ENCODE measurements at places on chromosomes 11 and 22.

GRCh38 chr22:25546751-25547150 lies 17.7 kb upstream of the GRK3 start:
- no peak for DNase-seq

DNA sequence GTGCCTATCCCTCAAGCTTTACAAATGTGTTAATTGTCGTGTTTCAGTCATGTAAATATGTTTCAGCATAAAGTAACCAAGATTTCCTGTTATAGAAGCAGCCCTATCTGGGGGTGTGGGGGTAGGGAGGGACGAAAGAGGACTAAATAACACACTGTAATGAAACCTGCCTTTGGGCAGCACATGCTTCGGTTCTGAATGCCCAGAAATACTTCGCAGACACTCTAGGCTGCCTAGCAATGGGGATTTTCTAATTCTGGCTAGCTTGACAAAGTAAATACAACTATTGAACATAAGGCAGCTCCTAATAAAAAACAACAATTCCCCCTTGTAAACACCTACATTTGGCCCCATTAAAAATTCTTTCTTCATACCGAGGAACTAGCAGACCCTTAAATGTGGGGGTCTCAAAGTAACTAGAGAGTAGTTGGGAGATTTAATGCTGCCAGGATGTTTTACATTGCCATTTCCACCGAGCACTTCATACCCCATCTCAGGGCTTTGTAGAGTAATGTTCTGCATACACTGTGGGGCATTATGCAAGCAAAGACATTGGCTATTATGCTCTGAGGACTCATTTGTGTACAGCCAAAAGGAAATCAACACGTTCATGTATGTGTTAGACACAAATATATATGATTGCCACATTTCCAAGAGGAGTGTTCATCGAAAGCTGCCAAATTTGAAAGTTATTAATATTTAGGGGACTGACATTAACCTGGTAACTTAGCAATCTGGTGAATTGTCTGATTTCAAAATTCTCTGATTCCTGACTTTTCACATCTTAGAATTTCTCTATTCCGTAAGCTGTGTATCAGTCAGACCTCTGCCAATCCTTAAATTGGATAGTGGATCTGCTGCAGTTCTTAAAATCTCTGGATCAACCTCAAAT lies 42.1 kb downstream of the PAX6 start:
- DNase-seq, result no peak

DNA sequence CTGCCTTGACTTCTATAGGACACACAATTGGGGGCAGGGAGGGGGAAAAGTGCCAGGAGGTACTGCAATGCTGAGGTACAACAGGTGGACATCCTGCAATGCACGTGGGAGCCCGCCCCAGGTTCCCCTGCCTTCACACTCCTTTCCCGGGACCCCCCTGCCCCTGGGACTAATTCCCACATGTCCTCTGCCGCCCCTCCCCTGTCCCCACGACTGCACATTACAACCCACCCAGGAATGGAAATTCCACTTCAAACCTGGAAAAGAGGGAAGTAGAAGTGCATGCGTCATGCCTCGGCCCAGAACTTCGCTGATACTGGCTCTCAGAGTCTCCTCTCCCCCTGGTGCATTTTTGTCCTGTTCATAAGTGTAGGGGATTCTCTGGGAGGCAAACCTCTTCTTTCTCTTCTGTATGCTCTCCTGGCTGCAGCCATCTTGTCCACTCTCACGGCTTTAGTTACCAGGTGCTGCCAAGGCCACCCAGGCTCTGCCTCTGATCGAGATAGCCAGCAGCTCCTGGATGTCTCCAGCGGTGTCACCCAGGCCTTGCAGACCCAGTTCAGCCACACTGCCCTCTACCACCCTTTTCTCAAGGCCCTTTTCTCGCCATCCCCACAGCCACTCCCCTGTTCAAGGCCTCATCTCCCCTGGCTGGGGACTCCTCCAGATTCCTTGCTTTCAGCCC lies 43.7 kb downstream of the GDPD5 start:
- DNase-seq, result no peak

- DNase-seq, result no peak
Observed at GRCh38 chr11:68214173-68215086, 1.3 kb upstream of the KMT5B start.

GRCh38 chr11:66883016-66883965 lies 26.4 kb downstream of the LRFN4 start:
- peak; percentile 14 for DNase-seq

GRCh38 chr11:119872611-119873310 lies 143.8 kb upstream of the NECTIN1 start:
- DNase-seq, result no peak

- no peak for DNase-seq
Observed at GRCh38 chr11:117908959-117909610, 20.1 kb downstream of the TMPRSS13 start.

DNA sequence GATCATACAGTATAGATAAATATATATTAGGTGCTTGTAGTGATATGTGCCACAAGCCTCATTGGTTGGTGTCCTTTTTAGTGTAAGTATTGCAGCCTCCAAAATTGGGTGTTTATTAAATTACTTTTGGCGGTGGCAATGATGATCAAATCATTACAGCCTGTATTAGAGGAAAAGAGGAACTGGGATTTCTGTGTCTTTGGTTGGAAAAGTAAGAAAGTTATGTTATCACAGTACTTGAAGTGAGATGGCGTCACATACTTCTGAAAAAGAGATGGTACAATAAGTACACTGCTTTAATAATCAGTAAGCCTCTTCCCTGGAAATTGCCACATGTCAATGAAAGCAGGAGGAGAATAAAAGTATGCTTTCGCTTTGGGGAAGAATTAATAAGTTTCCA lies 523 bp upstream of the MPZL3 start:
- DNase-seq, result no peak

- DNase-seq, result no peak
Observed at GRCh38 chr11:88631497-88631896, 294.0 kb upstream of the CTSC start.

DNA sequence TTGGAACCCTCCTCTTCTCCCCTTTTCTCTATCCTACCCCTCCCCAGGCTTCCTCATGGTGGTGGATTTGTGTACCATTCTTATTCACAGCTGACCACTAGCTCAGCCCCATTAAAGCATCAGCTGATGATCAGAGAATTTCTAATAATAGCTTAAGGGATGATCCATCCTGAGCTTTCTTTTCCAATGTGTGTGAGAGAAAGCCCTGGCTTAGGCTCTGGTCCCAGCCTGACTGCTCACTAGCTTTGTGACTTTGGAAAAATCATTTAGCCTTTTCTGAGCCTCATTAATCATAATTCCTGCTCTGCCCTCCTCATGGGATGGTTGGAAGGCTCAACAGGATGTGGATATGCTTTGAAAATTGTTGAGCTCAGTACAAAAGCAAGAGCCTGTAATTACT lies 26.3 kb upstream of the CCDC90B start:
- no peak for DNase-seq

DNA sequence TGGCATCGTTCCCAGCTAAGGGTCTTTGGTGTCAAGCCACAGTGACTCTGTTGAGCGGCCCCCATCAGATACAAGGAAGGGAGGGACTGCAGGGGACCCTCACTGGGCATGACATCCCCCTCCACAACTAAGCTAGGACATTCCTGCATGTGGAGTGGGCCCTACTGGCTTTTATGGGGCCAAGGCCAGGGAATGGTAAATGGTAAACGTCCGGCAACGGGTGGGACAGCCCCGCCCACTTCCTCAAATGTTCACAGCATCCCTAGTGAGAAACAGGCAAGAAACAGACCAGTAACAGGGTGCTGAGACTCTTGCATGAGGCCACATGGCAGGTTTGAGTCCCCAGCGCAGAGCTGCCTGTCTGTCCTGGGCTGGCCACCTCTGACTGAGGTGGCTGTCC lies 4.4 kb downstream of the TMPRSS6 start:
- no peak for DNase-seq

DNA sequence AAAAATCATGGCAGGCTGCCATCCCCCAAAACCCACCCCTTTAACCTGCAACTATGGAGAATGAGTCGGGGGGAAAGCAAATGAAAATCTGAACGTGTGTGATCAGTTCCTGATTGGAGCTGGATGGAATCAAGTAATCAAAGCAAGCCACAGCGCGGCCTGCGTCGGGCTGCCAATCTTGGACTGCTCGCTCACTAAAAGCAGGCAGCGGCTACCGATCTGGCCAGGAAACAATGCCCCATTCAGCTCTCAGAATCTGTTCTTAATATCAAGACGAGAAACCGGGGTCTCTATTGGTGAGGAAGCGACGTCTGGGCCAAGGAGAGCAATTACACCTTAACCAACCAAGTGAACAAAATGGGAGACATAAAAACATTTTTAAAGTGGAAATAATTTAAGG lies 472.2 kb downstream of the SOX6 start:
- no peak for DNase-seq

DNA sequence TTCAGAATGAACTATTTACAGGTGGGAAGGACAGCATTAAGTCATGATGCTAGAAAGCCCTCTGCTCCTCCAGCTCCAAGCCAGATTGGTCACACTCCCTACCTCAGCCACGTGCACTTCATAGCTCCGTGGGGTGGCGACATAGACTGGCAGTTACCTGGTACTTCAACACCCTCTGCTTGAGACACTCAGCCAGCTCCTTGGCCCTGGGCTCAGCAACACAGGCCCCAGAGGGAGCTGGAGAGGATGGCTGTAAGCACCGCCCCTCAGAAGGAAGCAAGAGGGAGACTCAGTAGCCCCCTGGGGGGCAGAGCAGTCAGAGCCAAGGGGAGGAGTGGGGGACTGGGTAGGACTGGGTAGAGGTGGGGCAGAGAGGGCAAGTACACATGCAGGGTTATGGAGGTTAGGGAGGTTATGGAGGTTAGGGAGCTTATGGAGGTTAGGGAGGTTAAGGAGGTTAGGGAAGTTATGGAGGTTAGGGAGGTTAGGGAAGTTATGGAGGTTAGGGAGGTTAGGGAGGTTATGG lies 102.1 kb upstream of the BID start:
- no peak for DNase-seq

GRCh38 chr11:64529559-64530520 lies 61.2 kb upstream of the SLC22A12 start:
- DNase-seq, result no peak
